ENCODE measurements at places on chromosomes 3 and 15. TPM values are rescaled to one million over a fixed set of nuclear protein-coding genes. Genes with fewer than 3 reads are reported as not detected.
A peak's percentile ranks its signal among the peaks of the same experiment; 100 is the strongest.

DNA sequence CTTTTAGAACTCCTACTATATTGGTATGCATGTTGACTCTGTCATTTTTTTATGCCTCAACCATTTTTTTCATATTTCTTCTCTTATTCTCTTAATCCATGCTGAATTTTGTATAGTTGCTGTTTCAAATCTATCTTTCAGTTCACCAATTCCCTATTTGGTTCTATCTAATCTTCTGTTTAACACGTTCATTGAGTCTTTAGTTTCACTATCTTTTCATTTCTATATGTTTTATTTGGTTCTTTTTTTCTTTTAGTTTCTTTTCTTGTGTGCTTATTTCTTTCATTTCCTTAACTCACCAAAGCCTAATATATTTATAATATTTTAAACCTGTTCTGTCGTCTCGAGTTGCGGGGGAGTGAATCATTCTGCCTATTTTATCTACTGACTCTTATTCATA lies 8.0 kb downstream of the AQP9 start:
- no peak for DNase-seq

- no peak for DNase-seq
Measured at GRCh38 chr3:150790629-150791028, 27.7 kb upstream of the SIAH2 start.

GRCh38 chr3:74268753-74269152 lies 345.7 kb downstream of the CNTN3 start:
- DNase-seq: no peak

- no peak for DNase-seq
Measured at GRCh38 chr3:16671690-16672089, 66.5 kb upstream of the DAZL start.

- peak; percentile 59 for DNase-seq
Measured at GRCh38 chr3:110343945-110344344, 727.7 kb upstream of the NECTIN3 start.

DNA sequence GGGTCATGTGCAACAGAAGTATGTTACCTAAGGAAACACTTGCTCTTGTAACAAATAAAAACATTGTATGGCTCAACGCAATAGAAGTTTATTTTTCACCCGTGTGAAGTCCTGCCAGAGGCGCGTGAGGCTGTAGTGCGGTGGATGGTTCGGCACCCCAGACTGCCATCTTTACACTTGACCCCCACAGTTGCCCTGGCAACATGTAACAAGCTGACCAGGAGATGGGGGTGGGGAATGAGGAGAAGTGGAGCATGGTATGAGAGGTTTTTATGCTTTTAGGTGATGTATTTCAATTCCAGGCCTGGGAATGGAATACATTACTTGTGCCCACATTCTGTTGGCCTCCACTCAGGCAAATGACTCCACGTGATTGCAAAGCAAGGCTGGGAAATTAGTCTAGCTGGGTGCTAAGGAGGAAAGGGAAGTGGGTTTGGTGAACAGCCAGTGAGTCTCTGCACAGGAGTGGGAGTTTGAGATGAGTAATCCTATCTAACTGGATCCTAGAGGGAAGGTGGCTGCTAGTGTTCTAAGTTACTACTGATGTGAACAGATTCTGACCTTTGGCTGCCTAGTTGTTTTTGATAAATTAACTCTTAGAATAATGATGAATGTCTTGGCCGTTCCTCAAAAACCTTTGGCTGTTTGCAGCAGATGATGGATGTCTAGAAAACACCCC lies 33.8 kb upstream of the GREM1 start:
- DNase-seq: peak; percentile 85

GRCh38 chr15:65339416-65339815 lies 34.9 kb downstream of the RNU5B-1 start:
- no peak for DNase-seq

DNA sequence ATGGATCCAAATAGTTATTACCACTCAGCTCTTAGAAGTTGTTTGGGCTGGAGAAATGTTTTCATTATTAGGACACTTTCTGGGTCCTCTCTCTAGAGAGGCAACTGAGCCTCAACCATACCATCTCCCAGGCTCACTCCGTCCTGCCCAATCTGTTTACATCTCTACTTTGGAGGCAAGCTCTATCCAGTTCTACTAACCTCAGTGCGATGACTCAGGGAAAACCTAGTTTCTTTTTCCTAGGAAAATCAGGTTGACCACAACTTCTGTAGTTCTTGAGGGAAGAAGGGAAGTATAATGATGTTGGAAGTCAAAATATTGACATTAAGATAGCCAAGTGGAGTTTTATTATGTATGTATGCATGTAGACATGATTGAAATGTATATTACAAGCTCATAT lies 40.4 kb downstream of the LPP start:
- DNase-seq: peak; percentile 42

GRCh38 chr3:123412076-123412475 lies 36.8 kb downstream of the ADCY5 start:
- DNase-seq: no peak

DNA sequence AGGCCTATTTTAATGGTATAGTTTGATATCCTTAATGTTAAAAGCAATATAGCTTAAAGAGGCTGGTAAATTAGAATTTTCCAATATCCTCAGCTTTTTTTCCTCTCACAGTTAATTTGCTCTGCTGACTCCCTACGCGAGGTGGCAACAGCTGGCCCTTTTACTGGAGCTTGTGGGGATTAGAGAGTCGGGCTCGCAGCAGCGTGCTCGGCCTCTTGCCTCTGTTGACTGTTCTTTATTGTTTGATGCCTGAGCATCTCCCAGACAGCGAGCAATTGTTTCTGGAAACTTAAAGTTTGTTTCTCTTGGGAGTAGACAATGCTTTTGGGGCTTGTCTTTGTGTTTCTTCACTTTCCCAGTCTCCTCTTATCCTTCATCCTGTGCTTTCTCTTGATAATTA lies 80.8 kb downstream of the OPA1 start:
- no peak for DNase-seq

GRCh38 chr3:8604988-8605387 lies 39.6 kb downstream of the SSUH2 start:
- DNase-seq: no peak

DNA sequence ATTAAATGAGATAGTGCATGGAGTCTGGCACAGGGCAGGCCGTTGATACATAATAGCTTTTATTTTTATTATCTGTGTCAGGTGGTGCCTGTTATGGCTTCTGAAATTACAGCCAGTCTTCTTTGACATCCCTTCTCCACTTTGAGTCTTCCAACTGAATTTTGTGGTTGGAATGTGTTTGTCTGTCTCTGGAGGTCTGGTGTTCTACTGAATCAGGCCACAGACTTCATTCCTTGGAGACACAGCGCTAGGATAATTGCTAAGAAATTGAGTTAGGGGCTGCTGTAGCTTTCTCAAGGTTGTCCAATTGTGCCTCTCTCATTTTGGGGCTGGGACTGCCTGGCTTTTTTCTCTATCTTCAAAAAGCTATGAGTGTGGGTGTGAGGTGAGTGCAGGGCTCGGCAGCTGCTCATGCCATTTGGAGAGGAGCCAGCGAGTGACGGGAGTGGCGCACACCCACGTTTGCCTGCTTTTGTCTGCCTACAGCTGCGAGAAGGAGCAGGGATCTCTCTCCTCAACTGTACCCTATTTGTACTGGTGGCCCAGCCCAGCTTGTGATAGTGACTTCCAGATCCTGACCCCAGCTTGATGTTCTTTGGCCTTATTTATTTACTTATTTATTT lies 49.8 kb upstream of the SYN2 start:
- no peak for DNase-seq

The AMOTL2 gene
- total RNA-seq: 114 TPM

The OSTN gene
- not detected for total RNA-seq

The ATP8B4 gene
- total RNA-seq: not detected

The P2RY1 gene
- total RNA-seq: not detected

The DPPA4 gene
- total RNA-seq: not detected

The ALDH1A2 gene
- total RNA-seq: 18.9 TPM

The CYP11A1 gene
- not detected for total RNA-seq

The LDHAL6B gene
- total RNA-seq: not detected

The SEC62 gene
- 10.3 TPM for total RNA-seq

All from Caki2 (cell line).